ENCODE measurements at places on chromosomes 1 and 21.

GRCh38 chr1:115473986-115474565, 136.0 kb upstream of the NGF start:
- DNase-seq: no peak

DNA sequence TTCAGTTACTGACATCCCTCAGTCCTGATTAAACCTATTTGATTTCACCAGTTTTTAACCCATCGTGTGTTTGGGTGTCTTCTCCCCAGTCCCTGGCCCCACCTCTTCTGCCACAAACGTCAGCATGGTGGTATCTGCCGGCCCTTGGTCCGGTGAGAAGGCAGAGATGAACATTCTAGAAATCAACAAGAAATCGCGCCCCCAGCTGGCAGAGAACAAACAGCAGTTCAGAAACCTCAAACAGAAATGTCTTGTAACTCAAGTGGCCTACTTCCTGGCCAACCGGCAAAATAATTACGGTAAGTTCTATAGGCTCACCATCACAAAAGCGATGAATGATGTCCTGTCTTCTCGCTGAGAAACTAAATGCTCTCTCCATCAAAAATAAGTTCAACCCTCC, 28.7 kb downstream of the NBPF3 start:
- no peak for DNase-seq

GRCh38 chr1:112332176-112333150, 63.6 kb upstream of the CTTNBP2NL start:
- no peak for DNase-seq

GRCh38 chr1:86335916-86336315, 60.2 kb downstream of the ODF2L start:
- no peak for DNase-seq

DNA sequence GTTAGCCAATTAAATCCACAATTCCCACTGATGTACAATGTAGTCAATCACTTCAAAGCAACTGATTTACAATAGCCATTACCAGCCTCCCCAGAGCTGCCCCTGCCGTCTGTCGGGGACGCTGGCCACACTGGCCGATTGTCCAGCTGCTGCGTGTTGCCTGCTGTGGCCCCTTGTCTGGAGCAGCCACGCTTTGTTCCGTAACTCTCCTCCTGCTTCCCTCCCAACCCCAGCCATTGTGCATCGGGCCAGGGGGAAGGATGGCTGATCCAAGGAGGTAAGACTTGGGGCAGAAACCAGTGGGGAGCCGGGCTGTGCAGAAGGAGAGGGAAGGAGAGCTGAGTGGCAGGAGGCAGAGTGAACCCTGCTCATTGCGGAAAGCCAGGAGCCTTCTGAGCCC, 83.6 kb upstream of the LYST start:
- no peak for DNase-seq

DNA sequence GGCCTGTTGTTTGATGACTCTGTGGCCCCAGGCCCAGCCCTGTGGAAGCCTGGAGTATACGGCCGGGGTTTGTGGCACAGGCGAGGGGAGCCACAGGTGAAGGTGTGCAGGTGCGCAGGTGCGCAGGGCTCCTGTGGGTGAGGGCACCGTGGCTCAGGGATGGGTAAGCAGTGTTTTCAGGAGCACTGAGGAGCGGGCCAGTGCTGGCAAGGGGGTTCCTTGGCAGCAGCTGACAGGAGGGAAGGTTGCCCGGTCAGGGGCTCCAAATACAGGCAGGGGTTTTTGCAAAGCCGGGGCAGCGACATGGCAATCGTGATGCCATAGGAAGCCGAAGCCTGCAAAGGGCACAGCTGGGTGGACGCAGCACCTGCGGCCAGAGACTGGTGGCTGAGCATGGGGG, 20.7 kb downstream of the AGPAT3 start:
- no peak for DNase-seq

DNA sequence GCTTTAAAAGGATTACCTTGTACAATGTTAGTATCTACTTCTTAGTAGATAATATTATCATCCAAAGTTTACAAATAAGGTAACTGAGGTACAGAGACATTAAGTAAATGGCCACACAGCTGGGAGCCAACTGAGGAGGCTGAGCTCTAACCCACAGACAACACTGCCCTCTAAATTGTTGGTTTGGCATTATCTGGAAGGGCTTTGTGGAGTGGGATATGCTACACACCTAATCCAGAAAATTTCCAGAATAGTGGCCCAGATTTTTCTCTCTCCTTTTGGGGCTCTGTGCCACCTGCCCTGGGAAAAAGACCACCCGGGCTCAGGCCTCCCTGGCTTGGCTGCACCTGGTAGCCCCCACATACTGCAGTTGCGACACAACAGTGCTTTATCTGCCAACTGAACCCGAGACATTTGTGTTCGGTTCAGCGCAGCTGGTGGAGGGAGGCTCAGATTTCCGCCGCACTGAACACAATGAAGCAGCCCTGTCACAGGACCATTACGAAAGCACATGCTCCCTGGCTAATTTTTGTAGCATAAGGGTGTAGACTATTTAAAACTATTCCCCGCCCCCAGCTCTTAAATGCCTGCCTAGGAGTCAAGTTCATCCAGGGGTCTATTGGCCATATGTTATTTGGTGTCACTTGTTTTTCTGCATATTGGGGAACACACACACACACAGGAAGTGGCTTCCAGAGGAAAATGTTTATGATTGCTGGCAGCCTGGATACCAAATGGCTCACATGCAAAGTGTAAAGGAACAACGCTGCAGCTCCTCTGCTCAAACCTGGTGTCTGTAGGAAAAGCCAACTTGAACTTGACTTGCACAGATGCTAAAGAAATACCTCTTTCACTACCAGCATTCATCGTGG, 92.3 kb upstream of the ESRRG start:
- no peak for DNase-seq

- DNase-seq: no peak
These were observed 4.4 kb downstream of the HPCA start for GRCh38 chr1:32890516-32891240.

GRCh38 chr1:77068013-77068412, 151.2 kb downstream of the PIGK start:
- no peak for DNase-seq

- no peak for DNase-seq
These were observed 7.1 kb downstream of the CYB561D1 start for GRCh38 chr1:109500941-109501381.

DNA sequence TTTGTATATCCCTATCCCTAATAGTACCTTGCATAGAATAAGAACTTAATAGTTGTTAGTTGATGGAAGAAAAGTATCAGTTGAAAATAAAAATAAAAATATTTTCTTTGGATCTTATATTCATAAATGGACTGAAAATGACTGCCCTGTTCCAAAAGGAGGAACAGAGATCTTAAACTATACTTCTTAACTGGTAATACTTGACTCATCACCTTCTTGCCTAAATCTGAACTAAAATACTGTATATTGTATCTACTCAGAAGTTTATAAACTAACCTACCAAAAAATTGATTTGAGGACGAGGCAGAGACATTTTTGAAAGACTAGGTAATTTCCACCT, 178.8 kb downstream of the SYT2 start:
- DNase-seq: no peak

- no peak for DNase-seq
These were observed 24.1 kb downstream of the NFYC start for GRCh38 chr1:40715491-40716059.

DNA sequence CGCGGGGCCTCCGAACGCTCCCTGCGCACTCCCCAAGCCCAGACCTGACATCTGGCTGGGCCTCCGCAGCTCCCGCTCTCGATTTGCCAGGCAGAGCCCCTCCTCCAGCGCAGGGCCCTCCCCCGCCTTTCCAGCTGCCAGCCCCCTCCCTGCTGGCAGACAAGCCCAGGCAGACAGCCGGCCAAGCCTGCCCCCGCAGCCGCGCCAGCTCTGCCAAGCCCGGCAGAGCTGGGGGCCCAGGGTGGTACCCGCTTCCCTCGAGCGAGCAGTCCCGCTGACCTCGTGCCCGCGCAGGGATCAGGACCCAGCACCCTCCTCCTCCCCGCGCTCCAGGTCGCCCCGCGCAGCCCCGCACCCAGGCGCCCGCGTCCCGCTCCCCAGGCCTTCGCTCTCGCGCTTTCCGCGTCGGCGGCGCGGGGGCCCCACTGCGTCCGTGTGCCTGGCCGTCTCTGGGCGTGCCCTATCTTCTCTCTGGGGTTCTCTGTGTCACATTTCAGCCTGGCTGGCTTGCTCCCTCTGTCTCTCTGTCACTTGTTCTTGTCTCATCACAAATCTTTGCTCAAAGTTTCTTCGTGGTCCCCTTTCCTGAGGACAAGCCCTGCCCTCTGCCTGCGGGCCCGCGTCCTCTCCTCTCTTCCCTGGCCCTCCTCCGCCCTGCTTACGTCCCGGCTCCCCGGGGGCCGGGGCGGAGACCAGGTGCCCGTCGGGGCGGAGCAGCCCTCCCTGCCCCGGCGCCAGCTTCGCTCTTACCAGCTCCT, 580 bp downstream of the INKA2 start:
- DNase-seq: peak; percentile 59

DNA sequence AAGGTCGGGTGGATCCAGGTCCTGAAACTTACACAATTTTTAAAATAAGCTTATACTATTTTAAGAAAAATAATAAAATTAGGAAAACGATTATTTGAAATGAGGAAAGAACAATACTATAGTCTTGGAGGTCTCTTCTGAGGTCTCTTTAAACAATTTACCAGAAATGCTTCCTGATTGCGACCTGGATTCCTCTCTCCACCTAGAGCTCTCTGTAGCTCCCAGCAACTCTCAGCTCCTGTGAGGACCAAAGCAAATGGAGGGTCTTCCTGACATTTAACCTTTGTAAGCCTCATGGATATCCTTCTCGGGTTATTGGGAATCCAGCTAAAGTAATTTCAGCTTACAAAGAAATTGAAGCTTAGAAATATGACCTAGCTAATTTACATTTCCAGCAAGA, 886 bp downstream of the BTBD8 start:
- DNase-seq: no peak

- DNase-seq: no peak
These were observed 148.2 kb upstream of the COL11A1 start for GRCh38 chr1:103256490-103256889.

DNA sequence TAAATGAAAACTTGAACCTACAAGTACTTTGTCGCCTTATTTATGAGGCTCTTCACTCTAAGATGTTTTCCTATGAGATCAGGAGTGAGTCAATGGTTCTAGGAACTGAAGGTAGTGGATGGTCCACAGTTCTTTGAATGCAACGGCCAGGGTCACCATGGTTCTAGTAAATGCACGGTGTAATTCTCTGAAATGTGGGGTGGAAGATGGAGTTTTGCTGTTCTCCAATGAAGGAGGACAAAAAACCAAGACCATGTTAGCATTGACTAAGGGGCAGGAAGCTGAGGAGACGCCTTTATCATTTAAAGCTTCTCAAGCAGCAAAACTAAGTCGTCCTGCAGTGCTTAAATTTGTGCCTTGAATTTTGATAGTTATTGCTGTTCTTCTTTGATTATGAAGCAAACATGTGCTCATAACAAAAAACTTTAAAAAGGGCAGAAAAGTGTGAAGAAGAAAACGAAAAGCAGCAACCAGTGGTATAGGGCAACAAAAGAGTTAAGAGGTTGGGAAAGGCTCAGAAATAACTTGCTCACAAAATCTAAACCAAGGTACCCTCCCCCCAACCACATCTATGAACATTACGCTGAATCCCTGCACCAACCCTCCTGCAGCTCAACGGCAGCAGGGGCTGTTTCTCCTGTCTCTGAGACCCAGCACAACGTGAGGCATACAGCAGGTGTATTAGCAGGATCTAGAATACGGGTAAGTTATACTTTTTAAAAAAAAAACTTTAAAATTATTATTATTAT, 85.0 kb downstream of the MRPL37 start:
- DNase-seq: no peak
